WTC11 (cell line): ENCODE measurements at places on chromosomes 3 and 15. TPM values are rescaled to one million over a fixed set of nuclear protein-coding genes. Genes with fewer than 3 reads are reported as not detected.

GRCh38 chr3:2635511-2635910, 474.7 kb downstream of the IL5RA start:
- DNase-seq = no peak

- DNase-seq = peak; percentile 74
These were observed 19.5 kb upstream of the COMMD2 start for GRCh38 chr3:149771652-149772271.

- DNase-seq = no peak
These were observed 246.4 kb upstream of the LRIG1 start for GRCh38 chr3:66747261-66747660.

Gene SPATA12
- 0.18 to 0.39 TPM (median 0.37 TPM) in 3 replicates for total RNA-seq

DNA sequence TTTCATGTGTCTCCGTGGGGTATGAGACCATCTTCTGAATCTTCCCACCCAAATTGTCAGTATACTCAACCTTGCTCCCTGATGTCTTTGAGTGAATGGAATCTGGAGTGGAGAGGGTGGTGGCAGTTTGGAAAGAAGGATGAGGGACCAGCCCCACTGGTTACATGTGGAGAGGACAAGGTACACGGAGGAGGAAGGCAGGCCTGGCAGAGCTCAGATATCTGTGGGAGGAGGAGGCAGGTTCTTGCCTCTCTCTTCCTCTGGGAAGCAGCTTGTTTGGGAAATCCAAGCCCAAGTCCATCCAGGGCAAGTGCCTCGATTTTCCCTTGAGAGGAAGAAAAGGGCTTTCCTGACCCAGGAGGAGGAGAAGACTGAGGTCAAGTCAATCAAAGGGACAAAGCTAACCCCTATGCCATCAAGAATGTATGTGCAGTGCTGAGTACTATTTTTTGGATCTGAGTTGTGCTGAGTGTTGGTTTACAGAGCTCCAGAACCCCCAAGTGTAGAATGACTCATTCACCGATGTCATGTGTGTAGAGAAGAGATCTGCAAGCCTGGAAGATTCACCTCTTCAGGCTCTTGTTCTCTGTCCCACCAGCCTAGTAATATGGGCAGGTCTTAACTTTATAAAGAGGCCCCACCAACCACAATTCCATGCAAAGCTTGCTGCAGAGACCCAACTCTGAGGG, 19.8 kb upstream of the LOXL1 start:
- no peak for DNase-seq

Gene TRIM42
- total RNA-seq = not detected in 3 replicates

DNA sequence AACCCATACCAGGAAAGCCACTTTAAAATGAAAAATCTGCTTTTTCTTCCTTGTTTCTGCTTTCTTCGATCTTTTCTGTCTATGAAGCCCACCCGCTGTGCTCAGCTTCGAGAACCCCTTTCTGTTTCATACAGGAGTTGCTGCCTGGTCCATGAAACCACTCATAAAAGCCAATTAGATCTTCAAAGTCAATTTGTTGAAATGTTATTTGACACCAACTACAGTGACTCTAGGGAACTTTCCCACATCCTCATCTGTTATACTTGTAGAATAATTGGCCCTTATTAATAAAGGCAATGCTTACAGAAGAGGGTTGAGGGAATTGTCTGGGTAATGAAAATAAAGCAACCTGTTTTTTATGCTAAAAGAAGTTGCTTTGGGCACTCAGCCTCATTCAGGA, 523.6 kb downstream of the OCA2 start:
- no peak for DNase-seq

Gene PTX3
- 0.59 to 0.76 TPM (median 0.73 TPM) in 3 replicates for total RNA-seq

Gene CYP1A2
- 0.07 TPM in 1 of 3 replicates, not detected in the others for total RNA-seq

Gene IQCF5
- not detected in 3 replicates for total RNA-seq
